ENCODE measurements at places on chromosomes 3 and 15.

DNA sequence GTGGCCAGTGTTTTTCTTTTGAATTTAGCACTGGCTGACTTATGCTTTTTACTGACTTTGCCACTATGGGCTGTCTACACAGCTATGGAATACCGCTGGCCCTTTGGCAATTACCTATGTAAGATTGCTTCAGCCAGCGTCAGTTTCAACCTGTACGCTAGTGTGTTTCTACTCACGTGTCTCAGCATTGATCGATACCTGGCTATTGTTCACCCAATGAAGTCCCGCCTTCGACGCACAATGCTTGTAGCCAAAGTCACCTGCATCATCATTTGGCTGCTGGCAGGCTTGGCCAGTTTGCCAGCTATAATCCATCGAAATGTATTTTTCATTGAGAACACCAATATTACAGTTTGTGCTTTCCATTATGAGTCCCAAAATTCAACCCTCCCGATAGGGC is 43.5 kb downstream of the AGTR1 start:
- no peaks in the 10 kb centered on the region for H3K27me3 ChIP-seq
- no peaks in the 10 kb centered on the region for H3K36me3 ChIP-seq
- H3K27ac ChIP-seq: no peak overlapping the region
- no peak for DNase-seq

DNA sequence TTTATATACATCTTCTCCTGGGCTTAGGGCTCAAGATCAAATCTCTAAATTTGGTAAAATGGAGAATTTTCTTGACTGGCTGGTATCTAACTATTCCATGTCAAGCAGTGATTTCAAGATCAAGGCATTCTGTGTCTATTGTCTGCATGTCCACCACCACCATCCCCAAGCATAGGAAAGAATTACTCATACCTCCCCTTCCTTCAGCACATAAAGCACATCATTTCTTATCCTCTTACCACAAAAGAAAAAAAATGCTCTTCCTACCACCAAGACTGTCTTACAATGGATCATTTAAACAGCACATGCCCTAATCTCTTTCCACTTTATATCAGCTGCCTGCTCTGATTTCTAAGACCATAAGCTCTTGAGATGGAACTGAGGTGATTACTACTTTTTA is 470.5 kb upstream of the THBS1 start:
- H3K4me1 ChIP-seq: no peaks in the 10 kb centered on the region
- no peak overlapping the region for H3K27ac ChIP-seq
- H3K4me3 ChIP-seq: no peak overlapping the region
- no peaks in the 10 kb centered on the region for H3K27me3 ChIP-seq

GRCh38 chr15:74907163-74907870 is 666 bp upstream of the FAM219B start:
- peak overlapping the region; percentile 98 for H3K4me3 ChIP-seq
- DNase-seq: no peak
- H3K27me3 ChIP-seq: no peaks in the 10 kb centered on the region

- no peaks in the 10 kb centered on the region for H3K4me1 ChIP-seq
- no peak for DNase-seq
- no peaks in the 10 kb centered on the region for H3K27me3 ChIP-seq
- H3K27ac ChIP-seq: no peak overlapping the region
- no peaks in the 10 kb centered on the region for H3K36me3 ChIP-seq
Measured at GRCh38 chr3:54970895-54971294, 43.0 kb upstream of the LRTM1 start.

DNA sequence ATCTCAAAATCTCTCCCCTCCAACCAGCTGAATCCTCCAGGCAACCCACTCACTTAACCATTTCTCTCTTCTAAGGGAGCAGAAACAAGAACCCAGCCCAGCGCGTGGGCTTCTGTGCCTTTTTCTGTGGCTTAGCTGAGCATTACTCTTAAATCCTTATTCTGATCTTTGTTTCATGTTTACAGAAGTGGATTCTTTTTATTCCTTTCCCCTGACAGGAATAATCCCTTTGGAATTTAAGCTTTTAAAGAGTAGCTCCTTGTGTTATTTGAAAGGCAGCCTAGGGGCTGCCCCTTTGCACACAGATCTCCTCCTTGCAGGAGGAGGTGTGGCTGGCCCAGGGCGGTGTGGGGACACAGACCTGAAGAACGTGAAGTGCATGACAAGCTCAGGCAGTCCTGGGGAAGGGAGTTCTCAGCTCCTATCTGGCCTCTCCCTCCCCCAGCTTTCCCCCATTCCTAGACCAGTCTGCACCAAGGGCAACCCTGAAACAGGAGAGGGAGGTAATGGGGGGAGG is 77.1 kb upstream of the UBE2E1 start:
- no peaks in the 10 kb centered on the region for H3K36me3 ChIP-seq
- no peaks in the 10 kb centered on the region for H3K4me1 ChIP-seq
- H3K4me3 ChIP-seq: no peak overlapping the region
- no peak overlapping the region for H3K27ac ChIP-seq

- no peak overlapping the region for H3K4me3 ChIP-seq
- peaks cover 13% of the 10 kb centered on the region for H3K4me1 ChIP-seq
- H3K27ac ChIP-seq: peak overlapping the region; percentile 40
- no peaks in the 10 kb centered on the region for H3K27me3 ChIP-seq
Measured at GRCh38 chr15:62832231-62832630, 210.3 kb upstream of the TPM1 start.

DNA sequence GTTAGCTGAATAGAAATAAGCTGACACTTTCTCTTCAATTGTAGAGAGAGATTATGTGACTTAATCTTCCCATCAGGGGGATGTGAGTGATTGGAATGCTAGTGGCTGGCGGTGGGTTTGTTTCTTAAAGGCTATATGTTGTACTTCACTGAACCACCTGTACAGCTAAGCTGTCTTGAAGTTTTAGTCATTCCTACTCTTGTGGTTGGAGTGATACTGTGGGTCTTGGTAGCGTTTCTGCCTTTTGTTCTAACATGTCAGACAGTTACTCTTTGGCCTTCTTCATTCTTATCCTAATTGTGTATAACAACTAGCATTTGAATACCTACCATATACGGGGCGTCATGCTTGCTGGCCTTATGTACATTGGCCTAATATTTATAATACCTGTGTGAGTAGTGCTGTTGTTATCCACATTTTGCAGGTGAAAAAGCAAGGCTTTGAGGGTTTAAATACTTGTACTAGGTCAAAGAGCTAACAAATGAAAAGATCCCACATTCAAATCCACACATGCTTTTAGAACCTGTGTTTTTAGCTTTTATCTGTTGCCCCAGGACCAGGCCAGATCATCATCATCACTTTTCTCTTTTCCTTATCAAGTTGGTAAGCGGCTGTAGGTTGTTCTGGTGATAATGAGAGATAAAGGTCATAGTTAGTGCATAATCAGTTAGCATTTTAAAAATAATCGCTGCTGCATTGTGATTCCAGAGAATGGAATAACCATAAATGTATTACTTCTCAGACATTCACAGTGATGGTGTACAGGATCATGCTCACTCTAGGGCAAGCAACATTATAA is 50.2 kb downstream of the AKAP13 start:
- H3K4me3 ChIP-seq: no peak overlapping the region
- H3K4me1 ChIP-seq: no peaks in the 10 kb centered on the region
- no peak for DNase-seq
- H3K27me3 ChIP-seq: no peaks in the 10 kb centered on the region

DNA sequence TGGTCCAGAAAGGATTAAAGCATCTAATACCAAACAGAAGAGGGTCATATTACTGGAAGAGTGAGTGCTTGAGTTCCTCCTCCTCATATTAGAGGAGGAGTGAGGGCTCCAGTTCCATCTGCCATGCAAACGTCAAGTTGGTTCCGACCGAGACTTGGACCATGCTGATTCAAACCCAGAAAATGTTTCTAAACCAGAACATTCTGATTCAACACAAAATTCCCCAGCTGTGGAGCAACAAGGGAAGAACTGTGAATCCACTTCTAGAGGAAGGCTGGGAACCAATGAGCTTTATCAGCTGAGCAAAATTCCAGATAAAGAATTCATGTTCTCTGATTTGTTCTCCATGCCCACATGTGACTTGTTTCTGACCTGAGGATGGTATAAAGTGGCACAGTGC is 135.6 kb upstream of the WNT5A start:
- H3K36me3 ChIP-seq: no peaks in the 10 kb centered on the region
- DNase-seq: no peak
- H3K27me3 ChIP-seq: no peaks in the 10 kb centered on the region
- no peaks in the 10 kb centered on the region for H3K4me1 ChIP-seq
- no peak overlapping the region for H3K4me3 ChIP-seq
- no peak overlapping the region for H3K27ac ChIP-seq

GRCh38 chr15:46251903-46252302 is 617.1 kb downstream of the SQOR start:
- no peaks in the 10 kb centered on the region for H3K36me3 ChIP-seq
- H3K4me3 ChIP-seq: no peak overlapping the region
- no peaks in the 10 kb centered on the region for H3K4me1 ChIP-seq
- no peaks in the 10 kb centered on the region for H3K27me3 ChIP-seq
- no peak overlapping the region for H3K27ac ChIP-seq

GRCh38 chr3:34022147-34022546 is 223.7 kb downstream of the PDCD6IP start:
- H3K36me3 ChIP-seq: no peaks in the 10 kb centered on the region
- no peaks in the 10 kb centered on the region for H3K27me3 ChIP-seq
- DNase-seq: no peak
- no peak overlapping the region for H3K27ac ChIP-seq
- no peak overlapping the region for H3K4me3 ChIP-seq

- H3K27me3 ChIP-seq: no peaks in the 10 kb centered on the region
- H3K4me3 ChIP-seq: peak overlapping the region; percentile 96
- peak overlapping the region; percentile 96 for H3K27ac ChIP-seq
- H3K4me1 ChIP-seq: peaks cover 4% of the 10 kb centered on the region
- DNase-seq: no peak
Measured at GRCh38 chr3:108090049-108090700, 656 bp downstream of the CD47 start.

DNA sequence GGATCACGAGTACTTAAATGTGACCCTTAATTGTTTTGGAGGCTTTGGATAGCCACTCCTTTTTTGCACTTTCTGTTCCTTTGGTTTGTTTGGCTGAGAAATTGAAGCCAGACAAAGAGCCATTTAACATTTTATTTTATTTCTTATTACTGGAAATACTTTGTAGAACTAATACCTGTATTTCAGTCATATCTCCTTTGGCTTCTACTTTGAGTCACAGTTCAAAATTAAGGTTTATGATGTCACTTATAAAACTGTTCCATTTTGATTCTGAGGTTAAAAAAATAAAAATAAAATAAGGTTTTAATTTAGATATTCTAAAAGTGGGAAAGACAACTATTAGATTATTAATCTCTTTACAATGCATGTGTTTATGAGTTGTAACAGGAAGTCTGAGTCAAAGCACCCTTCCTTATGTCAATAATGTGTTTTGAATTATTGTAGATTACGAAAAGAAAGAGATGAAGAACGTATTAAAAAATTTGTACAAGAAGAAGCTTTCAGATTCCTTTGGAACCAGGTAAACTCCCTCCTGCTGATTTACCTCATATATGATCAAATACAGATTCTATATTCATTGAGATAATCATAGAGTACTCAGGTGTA is 16.9 kb upstream of the NXPE3 start:
- no peak overlapping the region for H3K27ac ChIP-seq
- no peaks in the 10 kb centered on the region for H3K36me3 ChIP-seq

DNA sequence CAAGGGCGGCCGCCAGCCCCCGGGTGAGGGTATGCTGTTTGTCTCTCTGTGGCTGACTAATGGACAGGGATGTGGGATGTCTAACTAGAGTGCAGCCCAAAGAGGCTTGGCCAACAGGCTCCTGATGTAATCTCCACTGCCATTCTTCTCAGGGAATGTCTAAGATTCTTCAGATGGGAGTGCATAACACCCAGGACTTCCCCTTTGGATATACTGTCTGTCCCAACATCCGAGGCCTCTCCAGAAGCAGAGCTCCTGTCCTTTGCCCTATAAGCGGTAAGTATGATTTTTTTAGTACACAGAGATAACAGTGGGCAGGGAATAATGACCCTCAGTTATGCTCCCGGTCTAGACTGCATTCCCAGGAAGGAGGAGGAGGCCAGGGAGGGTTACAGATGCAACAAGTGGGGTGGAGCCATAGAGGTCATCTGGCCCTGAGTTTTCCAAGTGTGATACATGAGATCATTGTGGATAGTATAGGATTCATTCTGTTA is 62.5 kb upstream of the SLCO2A1 start:
- H3K27me3 ChIP-seq: no peaks in the 10 kb centered on the region
- H3K27ac ChIP-seq: no peak overlapping the region
- H3K36me3 ChIP-seq: no peaks in the 10 kb centered on the region
- no peak overlapping the region for H3K4me3 ChIP-seq
- H3K4me1 ChIP-seq: no peaks in the 10 kb centered on the region
- no peak for DNase-seq

DNA sequence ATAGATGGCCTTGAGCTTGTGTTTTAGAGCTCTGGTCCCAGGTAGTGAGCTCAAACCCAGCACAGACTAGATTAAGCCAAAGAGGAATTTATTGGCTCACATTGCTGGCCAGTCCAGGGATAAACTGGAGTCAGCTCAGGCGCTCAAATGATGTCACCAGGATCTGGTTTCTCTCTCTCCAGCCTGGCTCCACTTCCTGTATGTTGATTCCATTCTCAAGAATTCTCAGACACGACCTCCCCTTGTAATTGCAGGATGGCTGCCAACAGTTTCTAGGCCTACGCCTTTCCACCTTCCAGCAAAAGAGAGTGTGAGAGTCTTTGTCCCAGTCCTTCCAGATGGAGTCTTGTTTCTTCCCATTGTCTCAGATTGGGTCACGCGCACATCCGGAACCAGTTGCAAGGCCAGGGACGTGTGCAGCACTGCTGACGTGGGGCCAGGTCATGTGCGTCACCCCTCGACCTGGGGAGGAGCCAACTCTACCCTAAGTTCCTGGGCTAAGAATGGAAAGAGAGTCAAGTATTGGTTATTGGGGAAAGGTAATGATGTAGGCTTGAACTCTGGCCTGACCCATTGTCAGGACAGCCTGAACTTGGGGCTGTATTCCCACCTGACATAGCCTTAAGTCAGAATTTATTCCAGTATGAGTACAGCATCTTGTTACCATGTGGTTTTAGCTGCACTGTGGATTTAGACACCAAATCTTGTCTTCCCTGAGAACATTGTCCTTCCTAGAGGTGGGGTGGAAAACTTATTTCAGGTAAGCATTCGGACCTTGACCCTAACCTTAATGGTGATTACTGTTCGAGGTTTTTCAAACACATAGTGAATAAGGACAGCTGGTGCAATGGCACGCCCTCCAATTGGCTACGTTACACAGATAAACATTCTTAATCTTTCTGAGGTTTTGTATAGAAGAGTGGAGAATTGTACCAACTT is 31.6 kb downstream of the CACNA1D start:
- peak overlapping the region; percentile 84 for H3K27ac ChIP-seq
- H3K4me1 ChIP-seq: peaks cover 9% of the 10 kb centered on the region
- H3K36me3 ChIP-seq: no peaks in the 10 kb centered on the region
- H3K4me3 ChIP-seq: no peak overlapping the region
- DNase-seq: no peak
